Thyroid gland (tissue), 4 donors: ENCODE measurements at places on chromosomes 5 and 9. TPM values are rescaled to one million over a fixed set of nuclear protein-coding genes. Genes with fewer than 3 reads are reported as not detected.

The ENDOG gene
- 15.2 TPM for total RNA-seq

The OR1J2 gene
- not detected for total RNA-seq

The MLANA gene
- total RNA-seq: not detected

The SPAG8 gene
- total RNA-seq: 4.8 TPM

The SHISAL2B gene
- not detected for total RNA-seq

The SCGB3A2 gene
- total RNA-seq: not detected

The INSL6 gene
- not detected for total RNA-seq

The ROPN1L gene
- total RNA-seq: 2.0 TPM

- DNase-seq: peak; percentile 19
These were observed 47.8 kb upstream of the IER5L start for GRCh38 chr9:129225815-129226214.

- no peak for DNase-seq
These were observed 320.1 kb downstream of the ADGRV1 start for GRCh38 chr5:90878549-90879196.

GRCh38 chr5:155316070-155316714, 302.6 kb downstream of the KIF4B start:
- no peak for DNase-seq

DNA sequence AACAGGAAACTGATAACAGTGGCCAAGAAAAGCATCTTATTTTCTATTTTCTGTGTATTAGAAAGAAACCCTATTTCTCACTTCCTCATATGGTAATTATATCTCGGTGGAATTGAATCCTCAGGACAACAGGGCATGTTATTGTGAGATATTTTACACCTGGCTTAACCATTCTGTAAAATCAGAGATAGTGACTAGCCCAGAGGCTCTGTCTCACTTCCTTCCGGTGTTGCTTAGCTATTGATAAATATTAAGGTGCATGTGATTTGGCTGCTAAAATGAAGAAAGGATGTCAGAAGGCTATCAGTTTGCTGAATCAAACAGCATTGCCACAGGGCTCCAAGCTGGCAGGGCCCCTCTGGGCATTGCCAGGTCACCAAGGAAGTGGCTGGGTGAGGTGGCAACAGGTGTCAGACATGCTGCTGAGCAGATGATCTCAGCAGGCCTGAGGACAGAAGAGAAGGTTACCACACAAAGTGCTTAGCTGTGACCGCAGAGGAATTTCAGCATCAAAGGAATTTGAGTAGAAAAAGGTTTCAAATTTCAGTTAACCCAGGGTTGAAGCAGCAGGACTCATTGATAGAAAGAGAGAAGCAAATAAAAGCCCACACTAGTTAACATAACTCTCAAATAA, 330.7 kb downstream of the PDE4D start:
- DNase-seq: no peak

GRCh38 chr9:8133606-8134005, 334.0 kb upstream of the DMAC1 start:
- DNase-seq: no peak

DNA sequence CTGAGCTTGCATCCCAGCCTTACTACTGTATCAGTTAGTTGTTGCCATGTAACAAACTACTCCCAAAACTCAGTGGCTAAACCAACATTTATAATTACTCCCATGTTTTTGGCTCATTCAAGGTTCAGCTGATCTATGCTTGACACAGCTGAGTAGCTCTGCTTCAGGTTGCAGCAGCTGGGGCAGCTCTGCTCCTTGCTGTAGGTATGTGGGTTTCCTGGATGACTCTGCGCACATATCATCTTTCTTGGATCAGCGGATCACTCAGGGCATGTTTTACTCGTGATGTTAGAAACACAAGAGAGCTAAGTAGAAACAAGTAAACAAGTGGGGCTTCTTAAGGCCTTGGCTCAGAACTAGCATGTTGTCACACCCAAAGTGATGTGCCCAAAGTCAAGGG, 15.1 kb downstream of the TEK start:
- DNase-seq: no peak

DNA sequence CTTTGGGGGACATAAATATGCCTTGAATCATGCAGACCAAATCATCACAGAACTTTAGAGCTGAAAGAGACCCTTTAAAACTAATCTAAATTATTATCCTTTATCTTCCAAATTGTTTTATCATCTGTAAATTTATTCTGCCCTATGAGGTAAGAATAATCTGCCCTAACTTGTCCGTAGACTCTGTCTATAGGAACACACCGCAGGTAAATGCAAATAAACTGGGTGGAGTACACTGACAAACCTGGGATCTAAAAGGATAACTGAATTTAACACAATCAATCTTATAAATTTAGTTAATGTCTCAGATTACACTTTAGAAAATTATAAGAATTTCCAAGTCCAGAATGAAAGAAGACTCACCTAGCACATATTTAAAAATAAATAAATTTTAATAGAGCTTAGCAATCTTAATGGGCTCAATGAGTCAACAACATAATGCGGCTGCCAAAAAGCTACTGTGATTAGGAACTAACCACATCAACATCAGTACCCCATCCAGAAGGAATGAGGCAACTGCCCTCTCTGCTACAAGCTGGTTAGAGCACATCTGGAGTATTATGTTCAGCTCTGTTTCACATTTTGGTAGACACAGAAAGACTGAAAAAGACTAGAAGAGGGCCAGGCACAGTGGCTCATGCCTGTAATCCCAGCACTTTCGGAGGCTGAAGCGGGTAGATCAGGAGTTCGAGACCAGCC, 5.6 kb downstream of the MEGF9 start:
- no peak for DNase-seq

- DNase-seq: no peak
These were observed 116.9 kb upstream of the SMC2 start for GRCh38 chr9:103977163-103977562.

DNA sequence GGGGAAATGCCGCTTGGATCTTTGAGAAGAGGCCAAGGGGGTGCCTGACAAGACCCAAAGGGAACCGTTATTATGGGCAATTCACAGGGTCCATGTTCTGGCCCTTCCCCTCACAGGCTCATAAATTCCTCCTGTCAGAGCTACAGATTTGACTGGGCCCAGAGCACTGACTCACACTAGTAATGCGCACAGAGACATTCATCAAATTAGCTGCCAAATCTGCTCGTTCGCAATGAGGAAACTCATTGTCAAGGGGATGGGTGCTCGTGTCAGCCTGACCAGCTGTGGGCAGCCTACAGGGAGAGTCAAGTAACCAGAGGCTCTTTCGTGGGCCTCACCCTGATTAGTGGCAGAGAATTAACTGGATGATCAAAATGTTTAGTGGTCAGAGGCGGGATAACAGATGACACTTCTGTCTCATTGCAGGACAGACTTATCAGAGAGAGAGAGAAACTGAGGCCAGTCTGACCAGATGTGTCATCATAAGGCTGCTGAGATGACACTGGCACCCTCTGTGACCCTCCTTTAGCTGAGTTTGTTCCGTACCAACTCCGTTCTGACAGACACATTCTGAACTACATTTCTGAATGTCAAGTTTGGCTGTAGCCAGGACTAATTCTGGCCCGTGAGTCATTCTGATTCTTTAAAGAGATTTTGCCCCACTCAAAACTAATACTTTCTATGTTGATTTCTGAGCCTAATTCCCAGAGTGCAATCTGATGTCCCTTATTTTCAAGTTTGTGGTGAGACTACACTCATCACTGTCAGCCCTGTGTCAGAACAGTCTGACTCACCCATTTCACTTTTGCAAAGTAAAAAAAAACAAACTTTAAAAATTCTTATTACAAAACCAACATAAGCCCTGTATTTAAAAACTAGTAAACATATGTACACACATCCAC, 377.1 kb downstream of the ACTL7B start:
- DNase-seq: no peak

- no peak for DNase-seq
These were observed 9.2 kb downstream of the SPINK4 start for GRCh38 chr9:33249087-33249658.

DNA sequence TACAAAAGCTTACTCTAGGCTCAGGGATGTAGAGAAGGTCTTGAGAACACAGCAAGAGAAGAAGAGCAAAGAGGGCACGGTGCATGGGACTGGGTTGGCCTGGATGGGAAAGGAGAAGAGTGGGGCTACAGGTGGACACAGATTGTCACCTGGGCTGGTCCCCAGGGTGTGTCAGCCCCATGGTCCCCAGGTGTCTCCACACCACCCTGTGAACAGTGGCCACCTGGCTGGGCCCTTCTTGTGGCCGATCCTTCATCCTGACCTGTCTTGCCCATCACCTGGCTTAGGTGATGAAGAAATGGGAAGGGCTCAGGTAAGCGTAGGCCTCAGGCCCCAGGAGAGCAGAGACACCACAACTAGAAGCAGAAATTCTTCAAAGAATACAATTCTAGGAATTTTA, 188.9 kb downstream of the TENT4A start:
- DNase-seq: no peak

GRCh38 chr9:106502930-106503329, 360.0 kb upstream of the ZNF462 start:
- no peak for DNase-seq

- no peak for DNase-seq
These were observed 463.2 kb upstream of the ADAMTS16 start for GRCh38 chr5:4676934-4677333.

- DNase-seq: no peak
These were observed 4.1 kb downstream of the SUB1 start for GRCh38 chr5:32589416-32589815.
